ENCODE measurements at places on chromosomes 2 and 18. TPM values are rescaled to one million over a fixed set of nuclear protein-coding genes. Genes with fewer than 3 reads are reported as not detected.
A peak's percentile ranks its signal among the peaks of the same experiment; 100 is the strongest.

DNA sequence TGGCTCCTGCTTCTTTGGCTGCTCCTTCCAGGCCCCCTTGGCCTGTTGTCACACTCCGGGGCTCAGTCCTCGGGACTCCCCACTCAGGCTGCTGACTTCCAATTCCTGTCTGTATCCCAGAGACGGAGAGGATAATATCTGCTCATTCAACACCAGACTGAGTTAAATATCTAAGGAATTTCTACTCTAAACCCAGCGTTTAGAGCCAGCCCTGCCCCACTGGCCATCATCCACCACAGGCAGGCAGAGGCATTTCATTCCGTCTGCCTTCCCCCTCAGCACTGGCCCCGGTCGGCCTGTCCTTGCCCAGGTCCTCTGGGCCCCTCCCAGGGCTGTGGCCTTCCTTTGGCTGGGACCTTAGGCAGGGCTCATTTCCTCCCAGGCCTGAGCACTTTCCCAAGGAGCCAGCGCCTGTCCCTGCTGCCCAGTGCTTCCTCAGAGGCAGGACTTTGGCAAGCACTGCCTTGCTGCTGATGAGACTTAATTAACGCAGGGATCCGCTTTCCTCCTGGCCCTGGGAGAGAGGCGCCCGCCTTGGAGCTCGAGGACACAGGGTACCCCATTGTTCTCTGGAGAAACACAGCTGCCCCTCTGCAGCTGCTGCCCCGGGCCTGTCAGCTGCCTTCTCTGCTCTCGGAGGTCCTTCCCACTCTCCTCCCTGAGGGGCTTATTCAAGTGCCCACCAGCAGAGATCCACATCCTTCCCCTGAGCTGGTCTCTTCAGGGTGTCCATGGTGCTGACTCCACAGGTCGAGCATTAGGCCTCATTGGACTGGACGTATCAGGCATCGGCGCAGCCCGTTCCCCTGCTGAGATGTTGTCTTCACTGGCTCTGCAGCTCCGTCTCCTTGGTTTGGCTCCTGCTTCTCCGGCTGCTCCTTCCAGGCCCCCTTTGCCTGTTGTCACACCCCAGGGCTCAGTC lies 42.8 kb downstream of the ATOH8 start:
- DNase-seq: no peak

DNA sequence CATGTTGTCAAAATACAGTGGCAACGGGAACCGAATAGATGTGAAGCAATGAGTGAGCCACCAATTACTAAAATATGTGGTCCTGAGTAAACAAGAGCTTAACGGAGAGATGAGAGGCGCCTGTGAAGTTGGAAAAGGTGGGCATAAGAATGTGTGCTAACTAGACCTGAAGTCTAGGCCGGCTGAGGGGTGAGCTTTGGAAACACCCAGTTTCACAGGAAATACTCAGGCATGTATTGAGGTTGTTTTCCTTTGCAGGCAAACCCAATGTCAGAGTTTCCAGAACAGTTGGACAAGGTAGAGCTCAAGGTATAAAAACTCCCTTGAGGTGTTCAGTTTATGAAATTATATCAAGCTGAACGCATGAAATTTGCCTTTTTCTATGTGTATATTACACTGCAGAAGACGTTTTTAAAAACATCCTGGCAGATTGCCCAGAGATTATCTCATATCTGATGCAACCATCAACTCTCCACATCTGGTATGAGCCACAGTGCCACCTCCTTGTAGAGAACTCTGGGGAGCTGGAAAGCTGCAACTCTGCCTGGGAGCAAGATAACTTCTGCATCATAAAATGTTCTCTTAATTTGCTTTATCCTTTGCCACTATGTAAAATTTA lies 3.9 kb upstream of the WDSUB1 start:
- no peak for DNase-seq

DNA sequence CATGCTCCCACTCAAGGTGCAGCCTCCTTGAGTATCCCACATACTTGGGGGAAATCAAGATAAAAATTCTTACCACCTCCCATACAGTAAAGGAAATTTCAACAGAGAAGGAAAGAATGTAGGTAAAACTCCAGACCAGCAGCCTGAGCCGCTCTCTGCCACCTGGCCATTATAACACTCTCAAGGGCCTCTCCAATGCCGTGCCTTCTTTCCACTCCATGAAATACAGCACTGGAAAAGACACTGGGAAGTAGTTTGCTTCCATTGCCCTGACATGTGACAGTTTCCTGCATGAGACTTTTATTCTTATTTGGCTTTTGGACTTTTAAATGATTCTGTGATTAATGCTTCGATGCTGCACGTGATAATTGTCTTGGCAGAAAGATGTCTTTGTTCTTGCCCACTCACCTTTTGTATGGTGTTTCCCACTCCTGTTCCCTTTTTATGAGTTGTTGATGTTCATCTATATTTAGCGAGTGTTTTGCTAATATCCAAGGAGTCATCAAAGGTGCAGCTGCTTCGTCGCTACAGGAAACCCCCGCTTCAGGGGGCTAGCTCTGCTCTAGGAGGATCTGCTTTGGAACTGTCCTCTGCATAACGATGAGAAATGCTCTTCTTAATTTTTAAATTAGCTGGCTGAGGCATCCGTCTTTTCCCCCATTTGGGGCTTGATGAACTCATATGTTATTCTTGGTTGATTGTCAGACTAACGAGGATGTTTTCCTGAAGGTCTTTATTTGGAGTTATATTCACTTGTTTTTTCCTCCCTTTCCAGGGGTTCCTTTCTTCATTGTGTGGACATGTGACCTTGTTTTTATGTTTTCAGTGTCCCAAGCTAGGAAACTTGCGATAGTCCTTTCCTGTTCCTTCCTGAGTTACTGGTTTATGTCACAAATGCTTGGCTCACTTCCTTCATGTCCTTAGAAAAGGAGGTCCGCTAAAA lies 179.4 kb downstream of the TXNL1 start:
- DNase-seq: no peak

- DNase-seq: no peak
Observed at GRCh38 chr2:211306929-211307328, 750.5 kb downstream of the CPS1 start.

GRCh38 chr2:213288913-213289700 lies 4.8 kb downstream of the SPAG16 start:
- no peak for DNase-seq

GRCh38 chr2:47822518-47822917 lies 39.6 kb downstream of the MSH6 start:
- DNase-seq: no peak

- DNase-seq: peak; percentile 4
Observed at GRCh38 chr2:41414486-41415230, 633.2 kb upstream of the PKDCC start.

GRCh38 chr2:35741556-35741955 lies 614.0 kb upstream of the CRIM1 start:
- DNase-seq: no peak

GRCh38 chr2:180652794-180653193 lies 327.6 kb upstream of the UBE2E3 start:
- no peak for DNase-seq

- peak; percentile 75 for DNase-seq
Observed at GRCh38 chr2:60560734-60561644, 7.5 kb upstream of the BCL11A start.

DNA sequence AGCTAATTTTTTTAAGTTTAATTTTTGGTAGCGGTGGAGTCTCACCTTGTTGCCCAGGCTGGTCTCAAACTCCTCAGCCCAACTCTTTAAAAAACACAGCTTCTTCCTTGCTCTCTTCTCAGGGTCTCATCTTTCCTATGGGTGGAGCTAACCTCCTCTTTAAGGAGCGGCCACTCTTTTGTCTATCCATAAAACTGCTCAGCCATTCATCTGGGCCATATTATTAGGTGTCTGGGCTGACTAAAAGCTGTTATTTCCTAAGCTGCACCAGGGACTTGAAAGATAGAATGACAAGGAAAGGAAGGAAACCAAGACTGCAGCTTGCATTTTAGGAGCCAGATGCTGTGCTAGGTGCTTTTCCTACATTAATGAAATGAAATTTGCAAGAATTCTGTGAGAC lies 35.8 kb upstream of the THOC1 start:
- no peak for DNase-seq

DNA sequence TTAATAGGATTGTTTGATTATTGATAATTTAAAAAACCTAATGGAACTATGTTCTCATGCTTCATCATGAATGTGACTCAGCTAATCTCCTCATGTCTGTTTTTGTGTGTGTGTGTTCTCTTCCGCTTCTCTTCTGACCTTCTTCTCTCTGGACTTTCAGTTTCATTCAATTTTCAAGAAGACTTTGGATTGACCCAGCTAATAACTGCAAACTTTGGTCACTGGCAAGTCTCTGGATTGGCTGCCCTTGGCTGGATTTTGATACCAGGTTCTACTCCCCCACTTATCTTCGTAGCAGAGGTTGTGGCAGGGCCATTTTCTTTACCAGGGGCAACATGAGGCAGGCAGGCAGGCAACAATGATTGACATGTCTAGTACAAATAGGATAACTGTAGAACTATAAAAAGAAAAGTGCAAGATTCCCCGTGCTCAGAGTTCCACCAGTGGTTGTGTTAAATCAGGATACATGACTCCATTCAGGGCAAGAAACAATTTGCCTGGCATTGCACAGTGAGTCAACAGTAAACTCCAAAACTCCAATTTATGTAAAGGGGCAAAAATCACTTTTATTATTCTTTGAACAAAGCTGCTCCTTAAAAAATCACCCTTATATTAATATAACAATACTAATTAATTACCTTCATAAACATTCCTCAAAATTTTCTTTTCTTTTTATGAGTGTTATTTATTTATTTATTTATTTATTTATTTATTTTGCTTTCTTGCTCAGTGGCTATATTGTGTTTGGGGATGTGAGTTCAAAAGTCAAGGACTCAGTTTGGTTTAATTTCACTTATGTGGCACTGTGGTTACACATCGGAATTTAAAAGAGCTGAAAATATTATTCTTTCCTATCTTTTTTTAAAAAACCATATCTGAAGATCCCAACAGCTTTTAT lies 167.6 kb downstream of the RND3 start:
- DNase-seq: no peak

- no peak for DNase-seq
Observed at GRCh38 chr2:198715302-198715835, 742.4 kb downstream of the SATB2 start.

DNA sequence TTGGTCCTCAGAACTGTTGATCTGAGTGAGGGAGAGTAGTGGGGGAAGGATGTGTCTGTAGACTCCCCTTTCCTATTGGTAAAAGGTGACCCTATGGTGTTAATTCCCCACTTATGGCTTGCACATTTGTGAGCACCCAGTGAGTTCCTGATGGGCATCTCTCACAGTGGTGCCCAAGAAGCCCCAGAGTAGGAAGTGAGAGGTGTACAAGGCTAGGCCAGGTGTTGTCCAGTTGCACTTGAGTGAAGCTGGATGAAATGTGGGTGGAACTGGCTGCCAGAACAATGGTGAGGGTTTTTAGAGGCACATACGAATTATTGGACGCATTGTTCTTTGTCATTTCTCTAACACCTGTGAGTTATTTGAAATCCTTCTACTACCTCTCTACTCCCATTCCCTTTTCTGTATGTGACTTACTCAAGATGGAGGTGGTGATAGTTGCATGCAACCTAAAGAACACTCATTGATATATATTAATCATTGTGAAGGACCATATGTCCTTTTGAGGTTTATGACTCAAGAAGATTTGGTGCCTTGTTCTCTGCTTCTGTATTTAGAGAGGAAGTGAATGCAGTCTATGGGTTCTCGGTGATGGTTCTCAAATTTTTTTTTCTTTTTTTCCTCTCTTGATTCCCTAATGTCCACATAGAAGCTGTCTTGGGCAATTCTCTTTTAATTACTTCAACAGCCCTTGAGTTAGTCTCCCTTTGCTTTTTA lies 162.7 kb downstream of the FSHR start:
- DNase-seq: no peak

- peak; percentile 30 for DNase-seq
Observed at GRCh38 chr2:29920130-29920577, 1.2 kb downstream of the ALK start.

DNA sequence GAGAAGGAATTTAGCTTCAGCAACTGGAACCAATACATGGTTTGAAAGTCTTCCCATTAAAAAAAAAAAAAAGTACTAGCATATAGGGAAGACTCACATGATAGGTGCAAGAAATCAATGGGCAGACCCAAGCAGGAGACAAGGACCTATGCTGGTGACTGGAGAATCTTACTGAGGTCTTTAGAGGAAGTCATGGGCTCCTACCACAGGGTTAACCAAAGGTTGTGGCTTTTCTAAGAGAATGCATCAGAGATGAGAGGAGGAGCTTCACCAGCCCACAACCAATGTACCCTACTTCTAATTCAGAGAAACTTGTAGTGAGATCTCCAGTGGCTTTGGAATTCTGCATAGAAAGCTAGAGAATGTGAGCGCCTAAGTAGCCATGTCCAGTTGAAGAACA lies 207.4 kb downstream of the NCKAP5 start:
- DNase-seq: no peak

DNA sequence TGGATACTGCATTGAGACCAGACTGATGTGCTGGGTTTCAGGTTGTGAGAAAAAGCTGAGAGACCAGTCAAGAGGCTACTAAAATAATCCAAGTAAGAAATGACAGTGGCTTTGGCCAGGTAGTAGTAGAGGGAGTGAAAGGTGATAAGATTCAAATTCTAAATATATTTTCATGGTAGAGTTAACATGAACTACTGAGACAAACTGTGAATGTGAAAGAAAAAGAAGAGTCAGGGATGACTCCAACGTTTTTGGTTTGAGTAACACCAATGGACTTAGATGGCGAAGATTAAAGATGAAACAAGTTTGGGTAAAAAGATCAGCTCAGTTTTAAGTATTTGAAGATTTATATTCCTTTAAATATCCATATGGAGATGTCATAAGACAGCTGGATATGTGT lies 209.4 kb downstream of the ZEB2 start:
- DNase-seq: no peak

GRCh38 chr18:62437235-62438017 lies 85.4 kb upstream of the ZCCHC2 start:
- DNase-seq: no peak

DNA sequence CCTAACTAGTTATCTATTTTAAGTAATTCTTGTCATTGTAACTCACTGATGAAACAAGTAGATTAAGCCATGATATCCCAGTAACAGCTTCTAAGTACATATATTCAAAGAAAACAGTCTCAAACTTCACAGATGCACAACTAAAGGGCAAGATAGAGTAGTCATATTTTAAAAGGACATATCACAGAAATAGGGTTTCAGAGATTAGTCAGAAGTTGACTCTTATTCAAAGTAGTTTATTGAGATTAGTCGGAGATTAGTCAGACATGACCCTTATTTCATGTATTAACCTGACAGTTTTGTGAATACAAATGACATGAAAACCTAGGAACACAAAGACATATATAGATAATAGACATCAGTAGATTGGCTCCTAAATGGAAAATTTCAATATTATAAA lies 15.9 kb upstream of the CHAC2 start:
- DNase-seq: no peak

DNA sequence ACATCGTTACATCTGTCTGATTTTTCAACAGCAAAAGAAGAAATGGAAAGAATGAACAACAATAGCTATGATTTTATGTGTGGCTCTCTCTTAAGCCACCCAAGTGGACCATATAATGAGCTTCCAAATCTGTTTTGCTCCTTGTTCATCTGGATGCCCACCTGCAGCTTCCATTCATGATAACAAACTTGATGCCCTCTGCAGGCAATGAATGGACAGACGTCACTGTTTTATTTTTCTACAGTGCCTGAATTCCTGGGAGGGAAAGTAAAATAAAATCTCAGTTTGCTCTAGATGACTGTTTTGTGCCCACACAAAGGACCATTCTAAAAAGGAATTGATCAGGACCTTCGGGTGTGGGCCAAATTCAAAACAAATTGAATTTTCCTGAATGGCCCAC lies 5.0 kb downstream of the MREG start:
- DNase-seq: no peak

The PKP4 gene
- total RNA-seq: 13.3 TPM

The C2orf81 gene
- total RNA-seq: 8.6 TPM

The ANTXR1 gene
- total RNA-seq: not detected

The TWSG1 gene
- 6.3 TPM for total RNA-seq

The TMEM131 gene
- 102 TPM for total RNA-seq

The C2orf15 gene
- 1.0 TPM for total RNA-seq

The POTEC gene
- not detected for total RNA-seq

The CKAP2L gene
- not detected for total RNA-seq

Measured in B cell (primary cell).